ENCODE measurements at places on chromosomes 2 and 18.

- no peak for DNase-seq
These were observed 136.9 kb upstream of the GATA6 start for GRCh38 chr18:22032392-22032961.

GRCh38 chr2:149427387-149427786, 97.0 kb downstream of the LYPD6 start:
- DNase-seq: no peak

GRCh38 chr2:240364582-240364960, 70.9 kb upstream of the GPC1 start:
- DNase-seq: no peak

- DNase-seq: no peak
These were observed 79.4 kb upstream of the ARHGAP28 start for GRCh38 chr18:6650127-6650507.

GRCh38 chr2:157837851-157838441, 38.2 kb downstream of the ACVR1 start:
- DNase-seq: no peak

Data from activated CD4-positive, alpha-beta T cell treated with anti-CD3 and anti-CD28 coated beads for 1 hour (primary cell).